Motor neuron (in vitro differentiated cells): ENCODE measurements at places on chromosomes 1 and 21.

GRCh38 chr21:31338908-31339368, 5.1 kb downstream of the TIAM1 start:
- ATAC-seq: no peak

DNA sequence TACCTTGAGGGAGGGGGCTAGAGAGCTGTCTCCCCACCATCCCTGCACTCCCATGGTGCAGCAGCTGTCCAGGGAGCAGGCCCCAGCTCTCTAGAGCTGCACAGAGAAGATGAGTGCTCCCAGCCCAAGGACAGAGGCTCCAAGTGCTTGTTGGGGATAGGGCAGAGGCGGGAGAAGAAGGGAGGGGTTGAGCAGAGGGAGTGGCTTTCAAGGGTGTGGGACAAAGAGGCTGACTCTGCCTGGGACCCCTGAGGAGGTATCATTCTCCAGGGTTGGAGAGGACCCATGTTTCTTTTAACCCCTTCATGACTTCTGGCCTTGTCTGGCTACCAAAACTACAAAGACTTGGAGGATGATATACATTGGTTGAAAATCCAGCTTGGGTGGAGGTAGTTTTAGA, 14.6 kb downstream of the FOXD2 start:
- no peak for ATAC-seq

GRCh38 chr1:46983830-46984586, 39.5 kb upstream of the CYP4X1 start:
- peak; percentile 94 for ATAC-seq

GRCh38 chr1:56115701-56116100, 463.7 kb downstream of the PLPP3 start:
- no peak for ATAC-seq

GRCh38 chr1:22875841-22876240, 96.8 kb downstream of the LACTBL1 start:
- ATAC-seq: no peak
